AG04449 (cell line): ENCODE measurements at places on chromosomes 2 and 18.

GRCh38 chr18:74531043-74531442 lies 3.3 kb upstream of the CNDP1 start:
- DNase-seq: no peak

DNA sequence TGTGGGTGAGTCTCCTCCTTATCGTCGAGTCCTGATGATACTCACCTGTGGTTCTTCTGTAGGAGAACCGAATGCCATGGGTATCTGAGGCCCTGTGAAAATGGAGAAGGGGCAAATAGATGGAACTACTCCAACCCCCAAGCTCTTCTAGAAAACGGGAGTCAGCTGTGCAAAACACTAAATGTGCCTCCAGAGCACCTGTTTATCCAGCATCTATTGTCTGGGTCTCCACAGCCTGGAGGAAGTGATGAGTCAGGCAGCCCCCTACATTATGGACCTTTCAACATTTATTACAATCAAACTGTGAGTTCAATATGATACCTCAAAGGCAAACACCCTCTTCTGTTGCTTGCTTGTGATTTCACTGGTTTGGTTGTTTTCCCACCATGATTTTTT lies 9.8 kb upstream of the LRRFIP1 start:
- DNase-seq: no peak

GRCh38 chr2:27118525-27119329 lies at the start of gene CGREF1:
CGREF1 (minus strand) TSS chr2:27119128; CDS start chr2:27104366, 14,762 bp downstream.
- no peak for DNase-seq

- DNase-seq: no peak
Measured at GRCh38 chr2:101802329-101802728, 104.8 kb downstream of the MAP4K4 start.

DNA sequence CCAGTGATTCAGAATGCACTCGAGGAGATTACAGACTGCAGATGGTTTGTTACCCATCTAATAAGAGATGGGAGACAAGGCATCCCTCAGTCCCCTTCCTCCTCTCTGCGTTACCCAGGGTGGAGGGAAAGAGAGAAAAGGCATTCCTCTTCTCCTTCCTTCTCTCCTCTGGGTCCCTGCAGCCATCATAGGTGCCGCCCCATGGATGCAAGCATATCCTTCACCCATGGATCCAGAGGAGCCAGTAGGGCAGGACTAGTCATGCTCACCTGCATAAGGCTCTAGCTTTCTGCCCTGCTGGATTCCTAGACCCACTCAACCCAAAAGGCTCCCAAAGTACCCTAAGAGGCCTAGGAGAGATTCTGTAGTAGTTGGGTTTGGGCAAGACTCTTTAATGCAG lies 20.4 kb downstream of the CMPK2 start:
- DNase-seq: no peak

DNA sequence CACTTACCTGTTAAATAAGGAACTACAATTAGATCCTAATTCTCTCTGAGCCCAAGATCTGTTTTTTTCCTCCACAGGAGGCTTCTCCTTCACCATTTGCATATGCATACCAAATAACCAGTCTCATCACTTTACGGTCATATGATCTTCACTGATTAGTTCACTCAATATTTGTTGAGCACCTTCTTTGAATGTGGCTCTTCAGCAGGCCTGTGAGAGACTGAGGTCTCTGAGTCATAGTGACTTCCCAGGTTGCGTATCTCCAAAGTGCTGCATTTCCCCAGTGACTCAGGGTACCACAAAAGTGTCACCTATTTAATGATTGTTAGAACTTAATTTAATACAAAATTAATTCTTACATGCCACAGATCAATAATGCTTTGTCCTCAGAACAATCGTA lies 108.8 kb upstream of the TRIB2 start:
- DNase-seq: no peak
